ENCODE measurements at places on chromosomes 1 and 21.

- no peak for DNase-seq
These were observed 318 bp downstream of the ALDH4A1 start for GRCh38 chr1:18901952-18902522.

DNA sequence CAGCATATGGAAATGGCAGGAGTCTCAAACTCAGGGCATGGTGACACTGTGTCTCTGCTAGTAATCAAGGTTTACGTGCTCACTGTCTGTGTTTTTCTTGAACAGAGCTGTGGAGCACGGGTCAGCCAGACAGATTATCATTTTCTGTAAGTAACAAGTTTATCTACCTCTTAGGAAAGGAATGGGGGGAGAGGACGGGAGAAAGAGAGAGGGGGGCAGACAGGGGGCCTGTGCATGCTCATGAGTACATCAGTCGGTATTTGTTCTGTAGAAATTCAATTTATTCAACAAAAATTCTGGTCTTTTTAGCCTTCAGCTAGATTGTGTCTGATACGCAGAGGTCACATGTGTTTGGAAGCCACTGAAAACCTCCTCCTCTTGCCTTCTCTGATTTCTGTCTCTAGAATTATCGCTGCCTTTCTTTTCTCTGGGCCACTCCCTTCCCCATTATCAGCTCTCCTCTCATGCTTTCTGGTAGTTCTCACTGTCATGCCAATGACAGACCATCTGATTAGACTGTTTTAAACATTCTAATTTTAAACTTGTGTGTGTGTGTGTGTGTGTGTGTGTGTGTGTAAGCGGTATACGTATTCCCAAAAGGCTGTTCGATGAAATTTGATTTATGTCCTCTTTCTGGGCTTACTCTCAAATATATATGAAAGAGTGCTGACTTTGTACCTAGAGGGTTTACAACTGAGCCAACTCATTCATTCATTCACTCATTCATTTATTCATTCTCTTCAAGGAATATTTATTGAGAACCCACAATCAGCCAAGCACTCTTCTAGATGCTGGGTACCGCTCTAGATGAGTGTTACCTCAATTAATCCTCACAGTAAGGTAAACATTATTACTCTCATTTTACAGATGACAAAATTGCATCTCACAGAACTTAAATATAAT is 636.9 kb downstream of the KIF26B start:
- no peak for DNase-seq

- DNase-seq = no peak
These were observed 11.9 kb downstream of the THEMIS2 start for GRCh38 chr1:27884006-27884954.

GRCh38 chr21:40066221-40066620 is 199.0 kb downstream of the PCP4 start:
- no peak for DNase-seq

DNA sequence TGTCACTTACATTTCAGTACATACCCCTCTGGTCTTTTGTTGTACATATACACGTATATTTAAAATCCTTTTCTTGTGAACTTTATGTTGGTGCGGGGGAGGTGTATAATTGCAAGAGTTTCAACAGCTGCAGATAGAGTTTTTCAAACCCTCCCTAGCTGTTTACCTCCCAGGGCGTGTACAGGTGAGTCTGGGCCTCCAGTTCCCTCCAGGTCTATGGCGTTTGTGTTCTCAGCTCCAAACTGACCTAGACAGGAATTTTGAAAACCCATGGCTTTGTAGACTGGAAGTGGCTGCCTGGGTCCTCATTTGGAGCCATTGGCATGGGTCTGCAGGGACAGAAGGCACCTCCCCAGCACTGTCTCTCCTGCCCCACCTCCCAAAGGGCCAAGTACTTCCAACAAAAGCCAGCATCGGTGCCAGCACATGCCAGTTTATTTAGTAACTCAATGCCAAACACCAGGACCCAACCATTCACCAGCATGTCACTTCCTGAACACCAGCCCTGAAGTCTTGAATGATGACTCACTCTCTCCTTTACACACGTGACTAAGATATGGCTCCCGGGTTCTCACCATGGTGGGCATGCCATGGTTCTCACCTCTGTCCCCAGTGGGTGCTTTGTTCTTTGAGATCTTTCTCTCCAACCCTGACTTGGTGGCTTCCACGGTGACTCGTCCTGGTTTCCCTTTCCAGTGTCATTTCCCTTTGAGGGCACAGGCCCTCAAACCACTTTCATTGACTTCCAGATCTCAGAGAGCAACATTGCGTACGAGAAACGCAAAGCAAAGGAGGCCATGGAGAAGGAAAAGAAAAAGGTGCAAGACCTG is 57.3 kb upstream of the EFHD2 start:
- peak; percentile 70 for DNase-seq

- peak; percentile 30 for DNase-seq
These were observed 261.9 kb downstream of the HLX start for GRCh38 chr1:221141096-221141495.

DNA sequence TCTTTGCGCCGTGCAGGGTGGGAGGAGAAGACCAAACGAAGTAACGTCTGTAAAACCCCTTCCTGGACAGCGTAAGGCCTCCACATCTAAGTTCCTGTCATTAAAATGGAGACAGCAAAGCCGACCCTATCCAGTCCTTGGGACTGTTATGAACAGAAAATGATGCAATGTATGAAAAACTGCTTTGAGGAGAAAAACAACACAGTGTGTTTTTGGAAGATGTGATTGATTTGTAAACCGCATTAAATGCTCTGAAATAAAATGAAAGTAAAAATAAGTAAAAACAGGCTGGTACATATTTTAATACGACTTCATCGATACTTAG is 827 bp upstream of the URB1 start:
- no peak for DNase-seq

- DNase-seq = no peak
These were observed 43.1 kb upstream of the CCSAP start for GRCh38 chr1:229385853-229386456.

GRCh38 chr1:114114185-114115094 is 39.2 kb downstream of the SYT6 start:
- peak; percentile 64 for DNase-seq

DNA sequence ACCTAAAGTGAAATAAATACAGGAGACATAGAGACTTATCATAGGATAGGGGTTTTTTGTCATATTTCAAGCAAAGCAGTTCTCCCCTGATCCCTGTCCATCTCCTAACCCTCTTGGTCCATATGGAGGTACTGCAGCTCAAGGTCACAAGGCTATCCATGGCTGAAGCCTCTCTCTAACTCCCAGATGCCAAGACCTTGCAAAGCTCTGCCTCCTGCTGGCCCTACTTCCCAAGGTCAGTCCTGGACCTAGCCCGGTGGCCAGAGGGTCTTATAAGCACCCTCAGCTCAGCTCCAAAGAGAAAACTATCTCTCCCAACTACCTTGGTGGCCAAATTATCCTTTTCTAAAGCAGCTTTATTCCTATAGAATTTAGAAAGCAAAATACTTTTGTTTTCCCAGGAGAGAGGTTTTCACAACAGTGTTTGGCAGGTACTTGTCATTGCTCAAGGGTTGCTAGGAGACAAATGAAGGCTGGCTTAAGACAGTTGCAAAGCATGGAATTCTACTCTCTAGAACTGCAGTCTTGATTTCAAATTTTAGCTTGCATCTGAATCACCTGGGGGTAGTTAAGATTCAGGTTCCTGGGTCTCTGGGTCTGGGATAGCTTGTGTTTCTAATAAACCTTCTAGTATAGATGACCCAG is 121.5 kb downstream of the XCL2 start:
- DNase-seq = no peak

DNA sequence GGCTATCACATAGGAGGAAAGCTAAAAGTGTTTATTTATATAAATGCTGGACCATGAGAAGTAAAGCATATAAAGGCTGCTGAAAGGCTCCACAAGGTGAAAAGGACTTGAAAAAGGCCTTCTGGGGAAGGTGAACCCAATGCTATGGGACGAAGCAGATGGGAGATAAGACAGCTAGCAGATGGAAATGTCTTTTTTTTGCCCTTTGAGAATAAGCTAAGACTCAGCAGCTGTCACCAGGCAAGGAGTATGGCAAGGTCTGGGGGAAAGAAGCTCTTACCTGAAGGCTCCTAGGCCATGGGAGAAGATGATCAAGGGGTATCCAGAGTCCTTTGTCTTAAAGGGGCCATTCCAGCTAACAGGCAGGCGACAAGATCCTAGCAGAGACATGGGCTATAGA is 9.9 kb downstream of the PAFAH2 start:
- DNase-seq = no peak

GRCh38 chr1:41783189-41783639 is 135.5 kb downstream of the HIVEP3 start:
- DNase-seq = peak; percentile 82

DNA sequence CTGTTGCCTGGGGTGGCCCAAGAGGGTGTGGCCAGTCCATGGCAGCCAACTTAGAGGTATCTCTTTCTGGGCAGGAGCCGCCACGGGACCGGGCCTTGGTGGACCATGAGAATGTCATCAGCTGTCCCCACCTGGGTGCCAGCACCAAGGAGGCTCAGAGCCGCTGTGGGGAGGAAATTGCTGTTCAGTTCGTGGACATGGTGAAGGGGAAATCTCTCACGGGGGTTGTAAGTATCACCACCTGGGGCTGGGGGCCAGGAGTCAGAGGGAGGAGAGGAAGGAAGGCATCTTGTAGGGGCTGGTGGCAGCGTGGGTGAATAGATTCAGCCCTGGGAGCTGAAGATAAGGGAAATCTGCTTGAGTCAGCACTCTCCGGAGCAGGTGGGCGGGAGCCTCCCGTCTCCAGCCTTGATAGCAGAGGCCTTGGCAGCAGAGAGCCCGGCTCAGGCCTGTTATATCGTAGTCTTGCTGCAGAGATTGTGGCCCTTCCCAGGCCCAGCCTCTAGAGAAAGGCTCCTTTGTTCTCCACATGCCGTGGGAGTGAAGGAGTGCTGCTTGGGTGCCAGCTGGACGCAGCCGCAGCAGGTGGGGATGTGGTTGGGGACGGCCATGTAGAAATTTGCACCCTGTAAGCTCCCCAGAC is 25.4 kb downstream of the PHGDH start:
- no peak for DNase-seq
